Epithelial cell of umbilical artery (primary cell): ENCODE measurements at places on chromosomes 11 and 22. TPM values are rescaled to one million over a fixed set of nuclear protein-coding genes. Genes with fewer than 3 reads are reported as not detected.

SNX32 gene
- 1.9 TPM in 1 of 2 replicates, not detected in the other for total RNA-seq

MUC6 gene
- not detected in 2 replicates for total RNA-seq

CACNA1I gene
- total RNA-seq = not detected in 2 replicates

POU2AF2 gene
- total RNA-seq = not detected in 2 replicates

SSTR3 gene
- total RNA-seq = not detected in 2 replicates

SYVN1 gene
- total RNA-seq = 10.7 and 12.0 TPM in 2 replicates

SCUBE2 gene
- 0.15 and 0.32 TPM in 2 replicates for total RNA-seq
